ENCODE measurements at places on chromosomes 5 and 9.

DNA sequence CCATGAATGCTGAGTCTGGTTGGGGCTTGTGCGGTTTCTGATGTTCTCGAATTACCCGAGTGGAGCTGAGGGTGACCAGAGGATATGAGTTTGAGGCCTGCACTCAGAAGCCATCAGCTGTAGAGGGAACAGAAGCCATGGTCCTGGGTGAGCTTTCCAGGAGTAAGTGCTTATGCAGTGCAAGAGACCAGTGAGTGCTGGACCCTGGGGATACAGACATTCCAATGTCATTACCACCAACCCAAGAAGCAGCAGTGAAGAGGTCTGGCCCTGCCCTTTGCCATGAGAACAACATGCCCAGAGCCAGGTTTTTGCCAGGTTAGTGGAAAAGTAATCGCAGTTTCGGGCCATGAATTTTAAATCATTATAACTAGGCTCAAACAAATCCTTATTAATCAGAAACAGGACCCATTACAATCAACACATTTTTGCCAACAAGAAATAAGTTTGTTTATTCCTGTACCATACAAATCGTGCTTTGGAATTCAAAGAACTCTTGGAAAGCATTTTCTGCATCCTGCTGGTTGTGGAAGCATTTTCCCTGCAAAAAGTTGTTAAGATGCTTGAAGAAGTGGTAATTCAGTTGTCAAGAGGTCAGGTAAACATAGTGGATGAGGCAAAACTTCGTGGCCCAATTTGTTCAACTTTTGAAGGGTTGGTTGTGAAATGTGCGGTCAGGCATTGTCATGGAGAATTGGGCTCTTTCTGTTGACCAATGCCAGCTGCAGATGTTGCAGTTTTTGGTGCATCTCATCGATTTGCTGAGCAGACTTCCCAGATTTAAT lies 154.6 kb downstream of the SYK start:
- no peak for DNase-seq

DNA sequence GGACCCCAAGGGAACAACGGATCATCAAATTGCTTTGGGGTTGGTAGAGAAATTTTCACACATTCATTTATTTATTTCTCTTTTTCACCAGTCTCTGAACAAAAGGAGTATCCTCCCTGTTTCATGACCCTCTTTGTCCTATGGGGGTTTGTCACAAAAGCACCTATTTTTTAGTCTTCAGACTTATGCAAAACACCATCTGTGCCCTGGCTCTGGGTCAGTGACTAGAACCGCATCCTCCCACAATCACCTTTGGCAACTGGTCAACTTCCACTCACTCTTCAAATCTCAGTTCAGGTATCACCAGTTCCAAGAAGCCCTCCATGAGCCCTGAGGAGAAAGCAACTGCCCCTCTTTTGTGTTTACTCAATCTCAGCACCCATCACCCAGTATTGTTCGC lies 395.7 kb downstream of the CDK5RAP2 start:
- DNase-seq: no peak

DNA sequence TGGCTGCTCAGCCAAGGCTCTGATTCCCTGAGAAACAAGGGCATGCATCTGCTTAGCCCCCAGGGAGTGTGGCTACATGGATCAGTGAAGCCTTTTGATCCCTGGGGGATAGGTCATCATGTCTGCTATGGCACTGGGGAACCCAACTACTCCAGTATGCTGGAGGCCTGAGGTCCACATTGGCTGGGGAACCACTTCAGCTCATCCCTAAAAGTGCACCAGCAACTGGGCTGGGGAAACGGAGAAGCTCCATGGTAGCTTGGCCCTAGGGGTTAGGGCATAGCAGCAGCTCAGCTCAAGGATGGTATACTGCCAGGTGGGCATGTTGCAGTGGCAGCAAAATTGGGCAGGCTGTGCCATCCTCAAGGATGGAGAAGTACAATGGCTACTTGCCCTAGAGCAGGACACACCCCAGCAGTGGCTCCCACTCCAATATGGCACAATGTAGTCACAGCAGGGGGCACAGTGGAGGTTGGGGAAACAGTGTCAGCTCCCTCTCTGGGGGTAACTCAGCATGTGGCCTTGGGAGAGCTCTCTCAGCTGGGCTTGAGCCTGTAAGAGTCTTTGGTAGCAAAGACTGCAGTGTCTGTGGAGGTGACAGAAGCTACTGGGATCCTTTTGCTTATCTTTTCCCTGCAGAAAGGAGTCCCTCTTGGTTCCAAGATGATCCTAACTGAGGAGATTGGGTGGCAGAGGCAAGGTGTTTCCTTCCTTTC lies 111.5 kb upstream of the FSTL4 start:
- no peak for DNase-seq

- no peak for DNase-seq
Measured at GRCh38 chr5:103929338-103930013, 366.9 kb upstream of the NUDT12 start.

DNA sequence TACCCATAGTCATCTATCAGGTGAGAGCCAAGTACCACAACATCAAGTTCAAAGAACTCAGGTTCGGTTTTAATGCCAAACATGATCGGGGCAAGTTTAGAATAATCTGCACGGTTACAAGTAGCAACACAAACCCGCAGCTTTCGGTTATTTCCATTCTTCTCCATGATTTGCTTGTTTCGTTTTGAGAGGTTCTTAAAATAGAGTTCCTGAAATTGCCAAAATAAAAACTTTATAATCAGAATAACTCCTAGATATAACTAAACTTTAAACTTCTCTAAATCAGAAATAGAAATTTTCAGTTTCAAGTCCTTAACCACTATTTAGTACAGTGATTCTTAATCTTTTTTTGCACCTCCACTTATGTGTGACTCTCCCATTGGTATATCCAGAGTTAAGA lies 9.1 kb downstream of the GNE start:
- no peak for DNase-seq

DNA sequence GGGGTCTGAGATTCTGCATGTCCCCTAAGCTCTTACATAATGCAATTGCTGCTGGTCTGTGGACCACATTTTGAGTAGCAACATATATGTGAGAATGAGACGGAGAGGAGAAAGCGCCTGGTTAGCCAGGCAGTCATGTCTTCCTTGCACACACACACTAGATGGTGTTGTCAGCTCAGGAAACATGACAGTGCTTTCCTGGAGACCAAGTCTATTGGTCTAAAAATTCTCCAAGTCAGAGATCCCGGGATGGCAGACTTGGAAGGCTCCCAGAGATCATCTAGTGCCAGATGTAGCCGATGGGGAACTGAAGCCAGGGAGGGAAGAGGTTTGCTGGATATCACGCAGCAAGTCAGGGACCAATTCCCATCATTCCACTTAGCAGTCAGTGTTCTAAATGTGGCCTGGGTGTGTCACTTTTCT lies 53.4 kb downstream of the GALNT12 start:
- no peak for DNase-seq

DNA sequence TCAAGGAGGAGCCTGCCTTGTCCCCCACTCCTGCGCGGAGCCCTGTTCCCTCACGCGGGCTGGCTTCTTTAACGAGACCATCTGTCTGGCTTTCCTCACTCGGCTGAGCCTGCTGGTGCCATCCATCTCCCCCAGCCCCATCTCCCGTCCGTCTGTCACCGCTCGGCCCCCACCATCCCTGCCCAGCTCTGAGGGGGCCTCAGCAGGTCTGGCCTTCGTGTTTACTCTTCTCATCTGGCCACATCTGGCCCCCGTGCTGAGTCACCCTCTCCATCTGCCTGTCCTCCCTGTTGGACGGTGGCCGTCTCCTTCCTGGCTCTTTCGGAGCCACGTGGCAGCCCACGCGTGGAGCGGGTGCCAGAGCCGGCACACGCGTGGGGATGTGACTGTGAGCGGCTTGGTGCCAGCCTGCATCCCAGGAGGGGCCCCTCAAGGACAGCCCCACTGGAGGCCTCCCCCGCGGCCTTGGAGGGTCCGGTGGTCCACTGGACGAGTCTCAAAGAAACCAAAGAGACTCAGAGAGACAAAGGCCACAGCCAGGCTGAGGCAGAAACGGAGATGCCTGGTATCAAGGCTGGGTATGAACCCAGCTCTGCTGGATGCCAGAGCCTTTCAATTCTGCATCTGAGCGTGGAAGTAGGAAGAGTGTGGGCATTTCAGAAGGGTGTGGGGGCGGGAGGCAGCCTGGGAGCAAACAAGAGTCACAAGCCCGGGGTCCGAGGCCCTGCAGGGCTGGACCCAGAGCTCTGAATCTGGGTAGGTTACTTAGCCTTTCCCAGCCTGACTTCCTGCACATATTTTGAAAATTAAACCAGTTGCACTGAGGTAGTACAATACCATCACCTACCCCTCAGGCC lies 76.7 kb upstream of the UNC5A start:
- DNase-seq: no peak

DNA sequence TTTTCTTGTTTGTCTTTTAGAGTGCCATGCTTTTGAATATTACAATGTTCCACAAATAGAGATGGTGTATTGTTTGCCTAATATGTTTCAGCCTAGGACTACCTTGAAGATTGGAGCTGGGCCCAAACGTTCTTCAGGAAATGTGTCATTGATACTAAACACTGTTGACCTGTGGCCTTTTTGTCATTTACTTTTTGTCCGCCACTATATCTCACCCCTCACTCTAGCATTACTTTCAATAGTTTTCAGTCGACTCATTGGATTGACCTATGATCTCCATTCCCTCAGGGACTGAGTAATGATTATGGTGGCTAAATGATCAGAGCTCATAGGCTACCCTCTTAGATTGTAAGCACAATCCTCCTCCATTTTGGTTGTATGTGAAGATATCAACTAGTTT lies 115.8 kb downstream of the NUDT12 start:
- no peak for DNase-seq

- DNase-seq: no peak
Measured at GRCh38 chr5:3384531-3384930, 211.1 kb upstream of the IRX1 start.
